G401 (cell line): ENCODE measurements at places on chromosomes 2 and 18. TPM values are rescaled to one million over a fixed set of nuclear protein-coding genes. Genes with fewer than 3 reads are reported as not detected.
A peak's percentile ranks its signal among the peaks of the same experiment; 100 is the strongest.

- DNase-seq: no peak
These were observed 69.5 kb downstream of the IL1R2 start for GRCh38 chr2:102061286-102061699.

- DNase-seq: peak; percentile 8
These were observed 460.7 kb downstream of the MTX2 start for GRCh38 chr2:176729706-176730569.

DNA sequence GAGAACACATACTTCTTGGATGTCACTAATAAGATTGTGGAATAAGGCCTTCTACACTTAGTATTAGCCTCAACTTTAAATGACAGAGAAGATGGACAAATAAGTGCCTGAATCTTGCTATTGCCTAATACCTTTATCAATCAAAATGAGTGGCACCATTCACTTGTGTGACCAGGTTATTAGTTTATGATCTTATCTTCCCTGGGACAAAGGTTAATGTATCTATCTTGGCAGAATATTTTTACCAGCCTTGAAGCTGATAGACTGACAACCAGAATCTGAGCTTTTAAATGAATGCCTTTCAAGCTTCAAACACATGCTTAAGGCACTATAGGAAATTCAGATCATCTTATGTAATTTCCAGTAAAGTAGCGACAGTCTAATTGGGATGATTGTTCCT is 202.9 kb downstream of the CCDC85A start:
- DNase-seq: no peak

- DNase-seq: no peak
These were observed 13.2 kb upstream of the EML6 start for GRCh38 chr2:54710216-54710615.

DNA sequence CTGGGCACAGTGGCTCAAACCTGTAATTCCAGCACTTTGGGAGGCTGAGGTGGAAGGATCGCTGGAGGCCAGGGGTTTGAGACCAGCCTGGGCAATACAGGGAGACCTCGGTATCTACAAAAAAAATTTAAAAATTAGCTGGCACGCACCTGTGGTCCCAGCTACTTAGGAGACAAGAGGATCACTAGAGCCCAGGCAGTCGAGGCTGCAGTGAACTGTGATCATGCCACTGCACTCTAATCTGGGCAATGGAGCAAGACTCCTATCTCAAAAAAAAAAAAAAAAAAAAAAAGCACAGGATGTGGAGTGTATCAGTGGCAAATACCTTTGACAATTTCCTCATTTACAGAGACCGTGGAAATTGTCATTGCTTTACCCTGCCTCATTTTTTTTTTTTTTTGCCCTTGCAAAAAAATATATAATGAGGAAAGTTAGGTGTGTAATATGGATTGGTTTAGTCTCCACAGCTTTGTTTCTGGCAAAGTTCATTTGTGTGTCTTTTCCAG is 20.9 kb upstream of the PPP1CB start:
- DNase-seq: no peak

DNA sequence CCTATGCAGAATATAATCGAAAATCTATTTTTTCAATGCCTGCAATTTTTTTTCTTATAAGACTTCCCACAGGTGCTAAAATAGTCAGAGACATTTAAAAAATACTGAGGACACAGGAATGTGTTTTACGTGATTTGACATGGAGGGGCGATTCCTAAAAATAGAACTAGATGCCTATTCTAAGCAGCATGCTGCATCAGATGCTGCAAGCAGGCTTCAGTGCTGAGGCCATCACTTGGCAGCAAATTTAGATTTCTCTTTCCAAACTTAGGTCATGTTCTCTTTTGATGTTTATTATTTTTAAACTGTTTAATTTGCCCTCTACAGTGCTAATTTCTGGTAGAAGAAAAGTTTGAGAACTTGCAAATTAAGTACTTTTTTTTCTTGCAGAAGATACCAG is 43.7 kb upstream of the NCK2 start:
- no peak for DNase-seq

GRCh38 chr18:24986666-24987302 is 365.2 kb downstream of the ZNF521 start:
- no peak for DNase-seq

The UGT1A10 gene
- not detected in 2 replicates for total RNA-seq

DNA sequence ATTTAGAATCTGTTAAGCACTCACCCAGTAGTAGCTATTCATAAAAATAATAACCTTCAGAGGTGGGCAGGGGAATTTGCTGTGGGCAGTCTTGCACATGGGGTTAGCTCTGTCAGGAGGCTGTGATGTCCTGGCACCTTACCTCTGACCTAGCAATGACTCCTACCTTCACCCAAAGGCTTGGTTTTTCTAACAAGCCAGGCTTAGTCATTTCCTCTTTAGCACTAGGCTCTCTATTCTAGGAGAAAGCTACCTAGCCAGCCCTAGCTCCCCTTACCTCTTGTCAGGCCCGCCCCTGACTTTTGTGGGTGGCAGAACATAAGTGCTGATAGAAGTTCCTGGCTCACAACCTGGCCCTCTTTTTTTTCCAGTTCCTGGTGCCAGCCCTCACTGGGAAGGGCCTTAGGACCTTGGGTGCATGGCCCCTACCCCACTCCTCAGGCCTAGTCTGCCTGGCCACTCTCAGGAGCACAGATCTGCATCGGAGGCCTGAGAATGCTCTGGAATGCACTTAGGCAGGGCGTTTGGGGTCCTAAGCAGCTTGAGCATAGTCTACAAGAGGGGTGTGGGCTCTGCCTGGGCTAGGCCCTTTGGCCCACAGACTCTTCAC is 17.7 kb downstream of the CPLX4 start:
- DNase-seq: no peak

- DNase-seq: peak; percentile 85
These were observed 306.0 kb downstream of the CLIP4 start for GRCh38 chr2:29420999-29421782.

GRCh38 chr2:234864506-234864905 is 87.3 kb upstream of the SH3BP4 start:
- DNase-seq: no peak

GRCh38 chr18:76619261-76619620 is 124.2 kb upstream of the ZNF516 start:
- DNase-seq: no peak

The SERPINB3 gene
- total RNA-seq: not detected in 2 replicates

DNA sequence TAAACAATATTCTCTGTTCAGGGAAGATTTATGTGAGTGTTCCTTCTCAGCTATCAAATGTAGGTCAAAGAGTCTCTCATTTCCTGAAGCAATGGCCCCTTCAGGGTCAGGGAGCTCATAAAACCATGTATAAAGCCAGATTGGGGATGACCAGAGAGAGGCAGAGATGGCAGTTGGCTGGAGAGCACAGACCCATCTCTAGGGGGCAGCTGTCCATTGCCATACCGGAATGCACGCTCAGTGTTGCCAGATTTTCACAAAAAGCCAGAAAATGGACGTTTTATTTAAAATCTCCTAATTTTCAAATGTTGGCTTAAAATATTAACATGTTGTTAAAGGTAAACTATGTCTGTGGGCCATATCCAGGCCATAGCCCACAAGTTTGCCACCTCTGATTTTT is 1920.7 kb upstream of the CELF4 start:
- DNase-seq: no peak

The SRD5A2 gene
- not detected in 2 replicates for total RNA-seq

DNA sequence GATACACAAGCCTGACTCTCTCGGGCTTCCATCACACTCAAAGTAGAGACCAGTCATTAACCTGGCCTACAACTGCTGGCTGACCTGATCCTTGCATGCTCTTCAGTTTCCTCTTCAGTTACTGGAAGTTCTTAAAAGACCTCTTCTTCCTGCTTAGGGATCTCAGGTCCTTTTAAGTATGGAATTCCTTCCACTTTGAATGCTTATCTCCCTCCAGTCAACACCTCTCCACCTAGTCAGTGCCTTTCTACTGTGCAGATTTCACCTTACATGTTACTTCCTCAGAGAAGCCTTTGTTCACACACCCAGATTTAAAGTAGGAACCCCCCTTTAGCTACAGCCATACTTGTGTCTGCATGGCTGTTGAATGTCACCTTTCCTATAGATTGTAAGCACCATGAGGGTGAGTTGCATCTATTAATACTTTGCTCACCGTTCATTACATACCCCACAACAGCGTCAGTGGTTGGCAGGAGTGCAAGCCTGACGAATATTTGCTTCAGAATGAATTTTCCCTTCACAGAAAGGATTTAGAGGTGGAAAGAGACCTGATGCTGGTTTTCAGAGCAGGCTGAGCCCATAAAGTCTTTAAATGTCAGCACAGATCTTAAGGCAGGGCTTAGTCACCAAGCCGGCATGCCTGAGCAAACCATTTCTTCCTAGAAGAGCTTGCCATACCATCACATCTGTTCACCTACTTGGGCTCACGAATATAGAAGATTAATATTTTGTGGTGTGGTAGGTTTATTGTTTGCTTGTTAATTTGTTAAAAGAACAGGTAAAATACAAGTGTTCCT is 90.1 kb downstream of the ACVR1 start:
- DNase-seq: no peak

The CDH19 gene
- not detected in 2 replicates for total RNA-seq

- DNase-seq: no peak
These were observed 217.9 kb downstream of the VAPA start for GRCh38 chr18:10131460-10132395.

The MYOM1 gene
- total RNA-seq: 0.06 and 0.17 TPM in 2 replicates

The HJURP gene
- 25.0 and 38.5 TPM in 2 replicates for total RNA-seq

DNA sequence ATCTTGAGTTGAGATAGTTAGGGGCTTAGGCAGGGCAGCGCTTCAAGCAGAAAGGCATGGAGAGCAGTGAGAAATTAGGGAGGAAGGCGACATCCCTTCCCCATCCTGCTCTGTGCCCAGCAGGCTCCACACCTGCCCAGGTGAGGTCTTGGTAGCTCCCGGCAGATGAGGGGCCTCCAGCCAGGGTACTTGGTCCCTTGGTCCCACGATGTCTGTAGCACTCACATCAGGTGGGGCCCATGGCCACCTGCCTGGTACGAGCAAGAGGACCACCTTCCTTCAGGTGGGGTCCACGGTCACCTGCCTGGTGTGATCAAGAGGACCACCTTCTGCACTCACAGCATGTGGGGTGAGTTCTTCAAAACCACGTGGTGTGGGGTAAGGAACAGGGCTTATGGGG is 91.2 kb downstream of the GALR1 start:
- DNase-seq: no peak

The POTEC gene
- not detected in 2 replicates for total RNA-seq

The INO80D gene
- total RNA-seq: 1.7 and 2.7 TPM in 2 replicates

GRCh38 chr18:58311390-58311789 is 267.4 kb downstream of the NEDD4L start:
- no peak for DNase-seq

The PJVK gene
- total RNA-seq: 0.98 and 3.4 TPM in 2 replicates

The TCF4 gene
- 1.8 and 6.8 TPM in 2 replicates for total RNA-seq

GRCh38 chr2:217988840-217989204 is 14.0 kb downstream of the TNS1 start:
- no peak for DNase-seq

The NPPC gene
- 1.6 and 2.6 TPM in 2 replicates for total RNA-seq

GRCh38 chr18:63567825-63568224 is 19.3 kb upstream of the SERPINB13 start:
- DNase-seq: no peak

The CAPN14 gene
- total RNA-seq: not detected in 2 replicates

The GALNT5 gene
- total RNA-seq: not detected in 2 replicates
